CD4-positive, alpha-beta T cell treated with Interleukin-6 at 100 ng/mL for 8 hours (primary cell): ENCODE measurements at places on chromosomes 1 and 21.

DNA sequence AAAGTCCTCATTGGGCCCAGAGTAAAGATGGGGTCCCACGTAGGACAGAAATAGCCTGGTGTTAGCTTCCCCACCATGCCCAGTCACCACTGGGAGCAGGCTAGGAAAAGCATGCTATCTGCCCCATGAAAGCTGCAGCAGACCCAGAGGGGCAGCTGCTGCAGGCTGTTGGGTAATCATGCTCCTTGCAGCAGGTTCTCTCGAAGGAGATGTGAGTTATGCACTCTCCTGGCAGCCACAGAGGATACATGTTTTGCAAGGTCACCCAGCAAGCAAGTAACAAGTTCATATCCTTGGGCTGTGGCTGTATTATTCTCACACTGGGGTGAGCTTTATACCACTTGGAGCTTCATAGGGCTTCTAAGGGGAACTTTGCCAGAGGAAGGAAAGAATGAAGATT, 9.1 kb upstream of the HEYL start:
- no peak for DNase-seq

DNA sequence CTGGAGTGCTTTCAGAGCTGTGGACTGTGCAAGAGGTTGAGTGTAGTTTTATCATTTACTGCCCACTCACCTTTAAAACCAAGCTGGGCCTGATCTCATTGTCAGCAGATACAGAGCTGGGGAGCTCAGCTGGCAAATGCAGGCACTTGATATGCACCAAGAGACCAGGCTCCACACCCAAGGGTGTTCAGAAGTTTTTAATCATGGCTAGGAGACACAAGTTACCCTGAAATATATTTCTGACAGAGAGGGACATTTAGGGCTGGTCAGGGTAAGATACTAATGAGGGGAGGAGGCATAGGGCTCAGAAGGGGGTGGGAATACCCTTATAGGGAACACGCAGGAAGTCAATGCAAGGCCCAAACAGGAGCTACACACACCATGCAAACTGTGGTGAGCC, 153.7 kb downstream of the ELAVL4 start:
- no peak for DNase-seq

DNA sequence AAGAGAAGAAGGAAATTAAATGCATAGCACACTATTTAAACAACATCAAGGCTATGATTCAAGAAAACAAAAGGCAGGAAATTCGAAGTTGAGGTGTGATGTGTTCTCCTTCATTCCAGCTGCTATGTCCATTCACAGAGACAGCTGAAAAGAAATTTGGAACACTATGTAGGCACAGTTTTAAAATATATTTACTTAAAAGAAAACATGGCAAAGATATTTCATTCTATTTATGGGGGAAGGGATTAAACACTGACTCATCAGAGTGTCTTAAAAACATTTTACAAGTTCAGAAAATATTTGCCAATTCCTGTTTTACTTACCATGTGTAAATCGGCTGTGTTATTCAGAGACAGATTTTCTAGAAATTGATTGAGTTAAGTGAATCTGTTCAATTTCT, 39.4 kb upstream of the NGF start:
- no peak for DNase-seq

DNA sequence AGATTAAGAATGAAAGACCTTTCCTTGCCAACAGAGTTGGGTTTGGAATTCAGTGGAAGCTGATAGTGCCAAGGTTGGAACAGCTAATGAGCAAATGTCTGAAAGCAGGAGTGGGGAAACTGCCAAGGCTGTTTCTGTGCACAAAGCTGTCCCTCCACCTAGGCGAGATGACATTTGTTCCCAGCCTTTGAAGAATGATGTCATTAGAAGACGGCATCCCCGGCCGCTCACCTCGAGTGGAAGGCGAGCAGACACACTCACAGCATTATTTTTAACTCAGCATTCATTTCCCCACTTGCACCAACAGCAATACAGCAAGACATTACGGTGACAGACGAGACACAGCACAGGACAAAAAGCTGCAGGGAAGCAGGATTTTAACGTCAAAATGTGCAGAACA, 463.9 kb downstream of the PCP4 start:
- DNase-seq, result no peak

GRCh38 chr21:22889445-22889844, 1891.2 kb downstream of the NCAM2 start:
- no peak for DNase-seq

DNA sequence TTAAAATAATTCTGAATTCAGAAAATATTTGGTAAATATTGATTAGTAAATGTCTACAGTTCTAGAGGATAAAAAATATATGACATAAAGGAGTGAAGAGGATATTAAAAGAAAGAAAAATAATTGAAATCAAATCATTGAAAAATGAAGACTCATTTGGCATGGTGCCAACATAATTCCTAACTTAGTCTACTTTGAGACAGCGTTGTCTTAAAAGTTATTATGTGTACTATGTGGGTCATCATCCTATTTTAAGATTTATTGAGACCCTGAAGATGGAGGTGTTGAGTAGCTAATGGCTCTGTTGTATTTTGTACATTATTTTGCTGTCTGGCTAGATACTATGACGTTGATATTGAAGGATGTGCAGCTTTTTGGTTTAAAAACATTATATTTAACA, 156.7 kb upstream of the PTGFR start:
- no peak for DNase-seq
